ENCODE measurements at places on chromosomes 7 and 10.

DNA sequence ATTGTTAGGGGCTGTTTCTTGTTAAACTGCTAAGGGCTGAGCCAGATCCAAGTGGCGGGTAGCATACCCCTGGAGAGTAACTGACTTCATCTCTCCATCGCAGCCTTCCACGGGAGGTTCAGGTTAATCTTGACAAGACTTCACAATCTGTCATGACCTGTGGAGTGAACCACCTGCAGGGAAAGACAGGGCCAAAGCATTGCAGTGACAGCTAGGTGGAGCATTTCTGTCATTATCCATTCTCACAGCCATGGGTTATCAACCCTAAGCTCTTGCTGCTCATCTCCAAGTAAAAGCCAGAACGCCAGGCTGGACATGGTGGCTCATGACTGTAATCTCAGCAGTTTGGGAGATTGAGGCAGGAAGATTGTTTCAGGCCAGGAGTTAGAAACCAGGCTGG is 17.2 kb downstream of the ABCC2 start:
- DNase-seq: no peak

DNA sequence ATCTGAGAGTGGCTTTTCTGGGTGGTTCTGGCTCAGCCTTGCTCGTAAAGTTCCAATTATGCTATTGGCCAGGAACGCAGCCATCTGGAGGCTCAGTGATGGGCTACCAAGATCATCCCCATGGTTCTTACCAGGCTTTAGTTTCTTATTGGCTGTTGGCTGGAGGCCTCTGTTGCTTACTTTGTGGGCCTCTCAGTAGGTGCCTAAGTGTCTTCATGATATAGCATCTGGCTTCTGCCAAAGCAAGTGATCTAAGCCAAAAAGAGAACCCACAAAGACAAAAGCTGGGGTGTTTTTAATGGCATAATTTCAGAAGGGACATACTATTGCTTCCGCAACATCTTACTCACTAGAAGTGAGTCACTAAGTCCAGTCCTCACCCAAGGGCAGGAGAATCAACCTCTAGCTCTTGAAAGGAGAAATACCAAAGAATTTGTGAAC is 132.0 kb upstream of the MDFIC start:
- peak; percentile 75 for DNase-seq

DNA sequence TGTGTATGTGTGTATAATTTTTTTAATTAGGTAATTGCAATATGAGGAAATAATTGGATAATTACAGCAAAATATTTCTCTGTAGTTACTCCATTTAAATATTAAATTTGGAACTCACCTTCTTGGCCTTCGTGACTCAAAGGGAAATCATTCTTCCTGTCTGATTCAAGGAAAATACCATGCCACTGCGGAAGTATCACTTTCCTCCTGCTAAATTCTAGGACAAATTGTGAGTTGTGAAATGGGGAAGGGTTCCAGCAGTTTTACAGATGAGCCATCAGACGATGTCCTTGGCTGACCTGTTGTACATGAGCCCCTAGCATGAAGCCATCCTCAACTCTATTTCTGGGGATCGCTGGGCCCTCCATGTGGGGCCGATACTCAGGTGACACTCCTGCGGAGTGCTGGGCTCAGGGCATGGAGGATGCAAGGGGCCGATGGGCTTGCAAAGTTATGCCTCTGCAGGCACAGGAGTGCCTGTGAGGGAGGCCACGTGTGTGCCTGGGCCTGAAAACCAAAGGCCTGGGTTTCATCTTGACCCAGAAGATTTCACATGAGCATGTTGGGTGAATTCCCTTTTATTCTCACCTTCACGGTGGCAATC is 179.6 kb upstream of the TCERG1L start:
- DNase-seq: no peak

DNA sequence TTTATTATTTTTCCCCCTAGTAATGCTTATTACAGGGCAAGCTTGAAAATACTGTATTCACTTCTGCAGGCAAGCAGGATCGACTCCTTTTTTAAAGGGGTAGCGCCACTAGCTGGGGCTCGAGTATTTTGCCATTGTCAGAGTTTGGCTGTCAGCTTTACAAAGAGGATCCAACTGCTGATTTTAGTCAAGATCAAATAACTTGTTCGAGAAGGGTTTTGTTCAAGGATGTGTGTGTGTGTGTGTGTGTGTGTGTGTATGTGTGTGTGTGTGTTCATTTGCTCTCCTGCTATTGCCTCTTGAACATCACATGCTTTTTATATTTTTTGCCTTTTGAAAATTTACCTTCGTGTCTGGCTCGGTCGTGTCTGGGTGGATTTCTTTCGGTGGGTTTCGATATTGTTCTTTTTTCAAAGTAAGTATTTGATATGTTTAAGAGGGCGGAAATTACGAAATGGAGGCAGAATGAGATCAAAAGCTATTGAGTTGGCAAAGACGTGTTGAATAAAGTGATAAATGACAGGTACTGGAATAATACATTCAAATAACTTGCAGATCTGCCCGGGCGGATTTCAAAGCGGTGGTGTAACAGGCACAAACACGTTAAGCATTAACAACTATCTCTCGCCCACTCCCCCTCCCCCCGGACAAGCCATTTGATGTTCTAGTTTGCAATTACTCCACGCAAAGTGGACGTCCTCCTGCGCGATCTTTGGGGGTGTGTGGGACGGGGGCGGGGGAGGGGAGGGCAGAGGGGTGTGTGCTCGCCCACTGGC is 1.1 kb downstream of the ARID5B start:
- peak; percentile 71 for DNase-seq

GRCh38 chr7:128037880-128038619 is 6.8 kb upstream of the LRRC4 start:
- no peak for DNase-seq

GRCh38 chr10:9222917-9223316 is 1168.4 kb downstream of the GATA3 start:
- DNase-seq: no peak

- no peak for DNase-seq
These were observed 88.5 kb downstream of the PAXIP1 start for GRCh38 chr7:154914308-154914995.

DNA sequence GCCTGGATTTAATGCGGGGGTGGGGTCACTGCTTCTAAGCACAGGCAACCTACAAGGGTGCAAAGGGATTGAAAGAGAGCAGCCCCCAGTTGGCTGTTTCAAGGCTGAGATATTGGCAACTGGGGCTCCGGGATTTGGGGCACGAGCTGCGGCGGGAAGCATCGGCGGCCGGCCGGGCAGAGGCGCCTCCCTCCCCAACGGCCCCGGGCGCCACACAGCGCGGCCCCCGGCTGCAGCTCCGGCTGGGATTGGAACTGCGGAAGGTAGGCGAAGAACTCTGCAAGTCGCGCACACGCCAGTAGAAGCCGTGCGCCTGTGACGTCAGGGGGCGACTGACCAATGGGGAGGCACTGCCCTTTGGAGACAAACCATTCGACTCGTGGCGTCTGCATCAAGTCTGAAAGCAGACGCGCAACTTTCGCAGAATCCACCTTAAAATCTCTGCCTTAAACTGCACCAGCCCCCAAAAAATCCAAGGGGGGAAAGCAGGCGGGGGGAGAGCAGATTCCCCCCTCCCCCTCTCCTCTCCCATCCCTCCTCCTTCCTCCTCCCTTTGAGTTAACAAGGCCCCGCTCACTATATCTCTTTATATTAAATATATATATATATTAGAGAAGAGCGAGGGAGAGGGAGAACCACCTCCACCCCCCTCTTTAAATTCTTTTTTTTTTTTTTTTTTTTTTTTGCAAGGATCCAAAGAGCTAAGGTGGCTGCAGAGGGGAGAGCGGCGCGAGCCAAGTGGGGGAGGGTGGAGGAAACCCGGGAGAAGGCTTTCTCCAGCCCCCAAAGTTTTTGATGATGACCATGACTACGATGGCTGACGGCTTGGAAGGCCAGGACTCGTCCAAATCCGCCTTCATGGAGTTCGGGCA is at the start of gene DLX6:
DLX6 (plus strand) TSS at position 371 of the 872 bp plus-strand sequence; CDS start at position 796, 425 bp downstream.
- peak; percentile 52 for DNase-seq

- DNase-seq: no peak
These were observed 115.0 kb downstream of the PLXDC2 start for GRCh38 chr10:19930936-19931893.

DNA sequence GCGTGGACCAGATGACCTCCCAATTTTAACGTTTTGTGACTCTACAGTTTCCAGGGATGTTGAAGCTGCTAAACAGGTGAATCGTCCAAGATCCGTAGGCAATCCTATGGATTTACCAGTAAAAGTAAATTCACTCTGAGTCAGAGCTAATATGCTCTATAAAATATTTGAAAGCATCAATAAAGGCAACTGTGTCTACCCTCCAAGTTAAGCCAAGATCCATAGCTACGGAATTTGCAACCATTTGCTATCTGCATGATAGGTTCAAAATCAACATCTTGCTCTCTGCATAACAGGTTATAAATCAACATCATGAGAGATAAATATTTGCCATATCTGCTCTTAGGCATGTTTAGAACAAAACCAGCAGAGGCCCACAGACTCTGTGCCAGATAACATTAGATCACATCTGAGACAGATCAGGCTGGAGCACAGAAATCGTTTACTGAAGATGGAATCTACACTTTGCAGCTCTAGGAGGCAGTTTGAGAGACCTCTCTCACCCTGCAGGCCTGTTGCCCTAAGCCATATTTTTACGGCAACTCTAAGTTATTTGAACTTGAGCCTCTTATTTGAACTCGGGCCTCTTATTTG is 80.7 kb upstream of the PDCD4 start:
- no peak for DNase-seq

DNA sequence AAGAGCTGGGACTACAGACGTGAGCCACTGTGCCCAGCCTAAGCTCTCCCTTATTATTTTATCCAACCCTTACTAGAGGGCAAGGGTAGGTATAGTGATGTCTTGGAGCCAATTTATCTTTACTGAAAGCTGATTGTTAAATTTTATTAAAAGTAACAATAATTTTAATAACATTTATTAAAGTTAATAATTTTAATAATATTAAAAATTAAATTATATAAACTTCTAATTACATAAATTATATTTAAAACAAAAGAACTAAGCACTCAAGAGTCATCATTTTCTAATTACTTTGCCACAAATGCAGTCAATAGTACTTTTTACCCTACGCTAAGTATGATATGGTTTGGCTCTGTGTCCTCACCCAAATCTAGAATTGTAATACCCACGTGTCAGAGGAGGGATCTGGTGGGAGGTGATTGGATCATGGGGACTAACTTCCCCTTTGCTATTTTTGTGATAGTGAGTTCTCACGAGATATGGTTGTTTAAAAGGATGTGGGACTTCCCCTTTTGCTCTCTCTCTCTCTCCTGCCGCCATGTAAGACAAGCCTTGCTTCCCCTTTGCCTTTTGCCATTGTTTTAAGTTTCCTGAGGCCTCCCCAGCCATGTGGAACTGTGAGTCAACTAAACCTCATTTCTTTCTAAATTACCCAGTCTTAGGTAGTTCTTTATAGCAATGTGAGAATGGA is 58.4 kb upstream of the ETV1 start:
- DNase-seq: no peak

GRCh38 chr10:3331690-3332230 is 159.2 kb upstream of the PITRM1 start:
- DNase-seq: no peak
